ENCODE measurements at places on chromosomes 1 and 21.

GRCh38 chr1:220900842-220901241, 21.6 kb downstream of the HLX start:
- H3K27ac ChIP-seq, result no peak overlapping the region
- H3K36me3 ChIP-seq, result no peaks in the 10 kb centered on the region
- DNase-seq, result no peak

- H3K36me3 ChIP-seq, result no peaks in the 10 kb centered on the region
- no peak overlapping the region for H3K4me3 ChIP-seq
- H3K4me1 ChIP-seq, result no peaks in the 10 kb centered on the region
- H3K27ac ChIP-seq, result no peak overlapping the region
- no peak for DNase-seq
Observed at GRCh38 chr21:9739240-9739639, 782.1 kb upstream of the TPTE start.

GRCh38 chr1:226988334-226988666, 48.2 kb downstream of the COQ8A start:
- no peak overlapping the region for H3K4me3 ChIP-seq
- DNase-seq, result no peak
- no peaks in the 10 kb centered on the region for H3K27me3 ChIP-seq

DNA sequence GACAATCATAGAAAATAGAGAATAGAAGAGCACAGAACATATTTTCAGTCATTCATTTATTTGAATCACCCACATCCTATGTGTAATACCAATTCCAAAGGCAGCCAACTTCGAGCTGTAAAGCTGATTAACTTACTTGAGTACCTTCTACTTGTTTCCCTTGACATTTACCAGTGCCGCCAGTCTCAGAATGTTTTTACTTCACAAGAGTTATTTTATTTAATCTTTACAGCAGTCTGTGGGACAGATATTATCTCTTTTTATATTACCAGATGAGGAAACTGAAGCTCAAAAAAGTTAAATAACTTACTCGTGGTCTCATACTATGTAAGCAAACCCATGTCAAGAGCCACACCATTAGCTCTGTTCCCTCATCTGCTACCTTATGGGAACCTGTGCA, 56.6 kb downstream of the FGGY start:
- H3K27me3 ChIP-seq, result no peaks in the 10 kb centered on the region
- peaks cover 4% of the 10 kb centered on the region for H3K4me1 ChIP-seq
- no peak overlapping the region for H3K27ac ChIP-seq
- H3K4me3 ChIP-seq, result no peak overlapping the region

- DNase-seq, result no peak
- H3K27ac ChIP-seq, result no peak overlapping the region
- H3K4me3 ChIP-seq, result no peak overlapping the region
- no peaks in the 10 kb centered on the region for H3K4me1 ChIP-seq
- no peaks in the 10 kb centered on the region for H3K36me3 ChIP-seq
Observed at GRCh38 chr21:16605597-16605996, 875.8 kb downstream of the USP25 start.

DNA sequence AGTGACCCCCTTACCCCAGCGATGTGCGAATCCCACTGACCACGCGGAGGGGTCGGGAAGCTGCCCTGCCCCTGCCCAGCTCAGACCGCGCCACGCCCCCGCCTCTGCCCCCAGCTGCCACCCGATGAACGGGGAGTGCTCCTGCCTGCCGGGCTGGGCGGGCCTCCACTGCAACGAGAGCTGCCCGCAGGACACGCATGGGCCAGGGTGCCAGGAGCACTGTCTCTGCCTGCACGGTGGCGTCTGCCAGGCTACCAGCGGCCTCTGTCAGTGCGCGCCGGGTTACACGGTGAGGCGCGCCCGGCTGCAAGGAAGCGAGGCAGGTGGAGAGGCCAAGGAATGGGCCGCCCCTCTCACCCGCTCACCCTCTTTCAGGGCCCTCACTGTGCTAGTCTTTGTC, 11.9 kb upstream of the LRRC71 start:
- DNase-seq, result no peak
- H3K4me3 ChIP-seq, result no peak overlapping the region
- H3K27ac ChIP-seq, result no peak overlapping the region
- H3K36me3 ChIP-seq, result no peaks in the 10 kb centered on the region
- H3K27me3 ChIP-seq, result no peaks in the 10 kb centered on the region

- no peaks in the 10 kb centered on the region for H3K4me1 ChIP-seq
- no peaks in the 10 kb centered on the region for H3K36me3 ChIP-seq
- no peak overlapping the region for H3K4me3 ChIP-seq
- no peak overlapping the region for H3K27ac ChIP-seq
- no peaks in the 10 kb centered on the region for H3K27me3 ChIP-seq
Observed at GRCh38 chr1:193729429-193729828, 543.0 kb upstream of the B3GALT2 start.

DNA sequence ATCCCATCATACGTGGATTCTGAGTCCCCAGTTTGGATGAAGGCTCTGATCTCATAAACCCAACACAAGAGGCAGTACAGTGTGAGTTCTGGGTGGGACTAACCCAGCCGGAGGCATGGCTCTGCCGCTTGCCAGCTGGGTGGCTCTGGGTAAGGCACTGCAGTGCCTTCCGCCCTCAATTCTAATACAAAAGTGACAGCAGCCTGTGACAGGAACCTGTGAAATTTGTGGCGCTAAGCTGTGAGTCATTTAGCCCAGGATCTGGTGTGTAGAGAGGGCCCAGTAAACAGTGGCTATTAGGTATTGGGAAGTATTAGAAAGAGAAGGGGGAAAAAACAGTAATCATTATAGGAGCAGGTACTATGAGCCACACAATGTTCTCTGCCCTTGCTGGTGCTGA, 23.3 kb downstream of the HSPG2 start:
- no peaks in the 10 kb centered on the region for H3K27me3 ChIP-seq
- H3K4me1 ChIP-seq, result peaks cover 32% of the 10 kb centered on the region
- peaks cover 2% of the 10 kb centered on the region for H3K36me3 ChIP-seq
- H3K4me3 ChIP-seq, result no peak overlapping the region

DNA sequence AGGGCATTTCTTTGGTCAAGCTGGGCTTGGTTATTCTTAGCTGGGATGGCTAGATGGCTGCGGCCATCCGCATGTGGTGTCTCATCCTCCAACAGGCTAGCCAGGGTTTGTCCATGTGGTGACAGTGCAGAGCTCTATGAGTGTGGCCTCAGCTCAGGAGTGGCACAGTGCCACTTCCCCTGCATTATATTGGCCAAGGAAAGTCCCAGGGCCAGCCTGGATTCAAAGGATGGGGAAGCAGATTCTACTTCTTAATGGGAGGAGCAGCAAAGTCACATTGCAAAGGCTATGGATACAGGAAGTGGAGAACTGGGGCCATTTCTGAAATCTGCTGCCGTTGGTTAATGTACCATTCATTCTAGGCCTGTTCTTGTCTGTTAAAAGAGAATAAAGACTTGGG, 34.4 kb downstream of the STUM start:
- H3K27ac ChIP-seq, result no peak overlapping the region
- no peaks in the 10 kb centered on the region for H3K27me3 ChIP-seq
- no peak for DNase-seq
- H3K36me3 ChIP-seq, result no peaks in the 10 kb centered on the region
- H3K4me3 ChIP-seq, result no peak overlapping the region

GRCh38 chr1:41416552-41417334, 55.5 kb downstream of the FOXO6 start:
- H3K4me3 ChIP-seq, result no peak overlapping the region
- no peaks in the 10 kb centered on the region for H3K36me3 ChIP-seq
- peak; percentile 66 for DNase-seq
- H3K27ac ChIP-seq, result no peak overlapping the region

- DNase-seq, result no peak
- peaks cover 12% of the 10 kb centered on the region for H3K27me3 ChIP-seq
- peak overlapping the region; percentile 57 for H3K4me3 ChIP-seq
- peaks cover 12% of the 10 kb centered on the region for H3K4me1 ChIP-seq
- H3K36me3 ChIP-seq, result no peaks in the 10 kb centered on the region
- H3K27ac ChIP-seq, result peak overlapping the region; percentile 40
Observed at GRCh38 chr1:110210604-110211495, 736 bp downstream of the KCNC4 start.

DNA sequence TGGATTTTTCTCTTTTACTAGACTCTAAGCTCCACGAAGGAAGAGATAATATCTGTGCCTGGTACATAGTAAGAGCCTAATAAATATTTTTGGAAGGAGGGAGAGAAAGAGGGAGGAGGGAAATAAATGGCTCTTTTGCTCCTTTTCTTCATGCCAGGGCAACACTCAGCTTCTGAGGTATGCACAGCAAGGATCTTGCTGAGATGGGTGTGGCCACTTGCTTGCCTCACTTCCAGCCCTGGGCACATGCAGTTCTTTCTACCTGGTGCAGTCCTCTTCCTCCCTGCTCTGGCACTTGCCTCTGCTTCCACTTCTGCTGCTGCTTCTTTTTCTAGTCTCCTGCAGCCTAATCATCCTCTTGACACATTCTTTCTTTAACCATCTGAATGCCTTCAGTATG, 148.1 kb downstream of the FGGY start:
- no peaks in the 10 kb centered on the region for H3K36me3 ChIP-seq
- no peak overlapping the region for H3K27ac ChIP-seq
- H3K4me1 ChIP-seq, result peaks cover 8% of the 10 kb centered on the region
- H3K4me3 ChIP-seq, result no peak overlapping the region

DNA sequence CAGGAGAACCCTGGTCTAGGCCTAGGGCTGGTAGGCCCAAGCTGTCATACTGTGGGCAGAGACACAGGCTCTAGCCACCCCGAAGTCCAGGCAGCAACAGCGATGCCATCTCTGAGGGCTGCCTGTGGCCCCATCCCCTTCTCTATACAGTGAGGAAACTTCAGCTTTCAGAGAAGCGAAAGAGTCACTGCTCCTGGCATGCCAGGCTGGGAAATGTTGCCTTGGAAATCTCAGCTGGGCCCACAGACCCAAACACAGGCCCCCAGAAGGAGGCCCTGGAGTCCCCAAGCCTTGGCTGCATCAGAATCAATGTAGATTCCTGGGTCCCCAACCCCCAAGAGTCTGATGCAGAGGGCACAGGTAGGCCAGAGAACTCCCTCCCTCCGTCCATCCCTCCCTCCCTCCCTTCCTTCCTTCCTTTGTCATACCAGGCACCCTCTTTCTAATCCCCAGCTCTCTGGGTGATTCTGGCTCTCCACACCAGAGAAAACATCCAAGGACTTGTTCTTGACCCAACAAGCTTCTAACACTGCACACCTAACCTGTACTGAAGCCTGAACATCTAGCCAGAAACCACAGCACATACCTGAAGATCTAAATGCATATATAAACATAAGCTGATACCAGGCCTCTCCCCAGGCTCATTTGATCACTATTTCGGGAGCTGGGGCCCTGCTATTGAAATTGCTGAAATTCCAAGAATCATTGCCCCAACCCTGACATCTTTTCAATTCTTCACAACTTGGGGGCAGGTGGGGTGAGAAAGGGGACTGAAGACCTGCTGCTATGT, 143.2 kb upstream of the EDN2 start:
- no peaks in the 10 kb centered on the region for H3K27me3 ChIP-seq
- no peaks in the 10 kb centered on the region for H3K4me1 ChIP-seq
- no peak overlapping the region for H3K27ac ChIP-seq
- no peak overlapping the region for H3K4me3 ChIP-seq
- H3K36me3 ChIP-seq, result no peaks in the 10 kb centered on the region
- no peak for DNase-seq

DNA sequence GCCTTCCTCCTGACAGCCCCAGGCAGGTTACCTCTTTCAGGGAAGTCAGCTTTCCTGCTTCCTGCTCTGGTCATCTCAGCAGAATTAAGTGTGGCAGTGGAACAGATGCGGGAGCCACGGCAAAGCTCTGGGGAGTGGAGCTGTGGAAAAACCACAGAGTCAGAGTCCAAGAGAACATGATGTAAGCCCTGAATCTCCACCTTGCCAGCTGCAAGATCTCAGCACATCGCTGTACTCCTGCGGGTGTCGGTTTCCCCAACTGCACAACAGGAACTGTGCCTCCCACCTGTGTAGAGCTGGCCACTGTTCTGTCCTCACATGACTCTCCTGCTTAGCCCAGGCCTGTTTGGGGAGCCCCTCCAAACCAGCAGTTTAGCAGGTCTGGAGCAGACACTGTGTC, 123.7 kb downstream of the MATN1 start:
- H3K27me3 ChIP-seq, result peaks cover 15% of the 10 kb centered on the region
- no peaks in the 10 kb centered on the region for H3K36me3 ChIP-seq
- DNase-seq, result no peak
- H3K4me1 ChIP-seq, result no peaks in the 10 kb centered on the region
- H3K27ac ChIP-seq, result no peak overlapping the region

All from neuronal stem cell (in vitro differentiated cells).